ENCODE measurements at places on chromosomes 5 and 9. TPM values are rescaled to one million over a fixed set of nuclear protein-coding genes. Genes with fewer than 3 reads are reported as not detected.

KIF24 gene
- total RNA-seq, result 6.5 TPM

KIF4B gene
- not detected for total RNA-seq

PDE8B gene
- total RNA-seq, result not detected

PCDHGA3 gene
- not detected for total RNA-seq

DAB2 gene
- 0.28 TPM for total RNA-seq

BAAT gene
- total RNA-seq, result 0.06 TPM

LCN9 gene
- total RNA-seq, result not detected

PLPPR1 gene
- total RNA-seq, result not detected

BRD3OS gene
- total RNA-seq, result 12.7 TPM

PJA2 gene
- total RNA-seq, result 55.4 TPM

OLFML2A gene
- total RNA-seq, result not detected

RAPGEF1 gene
- 89.0 TPM for total RNA-seq

SLC4A9 gene
- total RNA-seq, result not detected

KCNIP1 gene
- not detected for total RNA-seq

NTRK2 gene
- not detected for total RNA-seq

ALDH7A1 gene
- total RNA-seq, result 16.9 TPM

Measured in activated naive CD8-positive, alpha-beta T cell treated with anti-CD3 and anti-CD28 coated beads for 36 hours (primary cell).